ENCODE measurements at places on chromosomes 16 and 17.

GRCh38 chr16:4976611-4977145, 18.5 kb downstream of the SEC14L5 start:
- no peak for DNase-seq

DNA sequence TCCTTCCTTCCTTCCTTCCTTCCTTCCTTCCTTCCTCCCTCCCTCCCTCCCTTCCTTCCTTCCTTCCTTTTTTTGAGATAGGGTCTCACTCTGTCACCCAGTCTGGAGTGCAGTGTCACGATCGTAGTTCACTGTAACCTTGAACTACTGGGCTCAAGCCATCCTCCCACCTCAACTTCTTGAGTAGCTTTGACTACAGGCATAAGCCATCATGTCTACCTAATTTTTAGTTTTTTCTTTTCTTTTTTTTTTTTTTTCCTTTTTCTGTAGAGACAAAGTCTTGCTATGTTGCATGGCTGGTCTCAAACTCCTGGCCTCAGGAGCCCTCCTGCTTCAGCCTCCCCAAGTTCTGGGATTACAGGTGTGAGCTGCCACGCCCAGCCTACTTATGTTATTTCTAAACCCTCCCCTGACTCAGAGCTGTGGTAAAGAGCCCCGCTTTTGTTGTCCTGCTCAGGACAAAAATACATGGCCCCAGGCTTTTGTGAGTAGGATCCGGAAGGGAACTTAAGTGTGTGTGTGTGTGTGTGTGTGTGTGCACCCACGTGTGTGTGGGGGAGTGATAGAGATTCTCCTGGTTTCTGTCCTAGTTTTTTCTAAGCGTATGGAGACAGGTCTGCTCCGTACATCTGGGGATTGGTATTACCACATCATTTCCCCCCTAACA, 67.1 kb downstream of the PRKCB start:
- no peak for DNase-seq

- DNase-seq, result no peak
These were observed 41.0 kb upstream of the KSR1 start for GRCh38 chr17:27415120-27415795.

DNA sequence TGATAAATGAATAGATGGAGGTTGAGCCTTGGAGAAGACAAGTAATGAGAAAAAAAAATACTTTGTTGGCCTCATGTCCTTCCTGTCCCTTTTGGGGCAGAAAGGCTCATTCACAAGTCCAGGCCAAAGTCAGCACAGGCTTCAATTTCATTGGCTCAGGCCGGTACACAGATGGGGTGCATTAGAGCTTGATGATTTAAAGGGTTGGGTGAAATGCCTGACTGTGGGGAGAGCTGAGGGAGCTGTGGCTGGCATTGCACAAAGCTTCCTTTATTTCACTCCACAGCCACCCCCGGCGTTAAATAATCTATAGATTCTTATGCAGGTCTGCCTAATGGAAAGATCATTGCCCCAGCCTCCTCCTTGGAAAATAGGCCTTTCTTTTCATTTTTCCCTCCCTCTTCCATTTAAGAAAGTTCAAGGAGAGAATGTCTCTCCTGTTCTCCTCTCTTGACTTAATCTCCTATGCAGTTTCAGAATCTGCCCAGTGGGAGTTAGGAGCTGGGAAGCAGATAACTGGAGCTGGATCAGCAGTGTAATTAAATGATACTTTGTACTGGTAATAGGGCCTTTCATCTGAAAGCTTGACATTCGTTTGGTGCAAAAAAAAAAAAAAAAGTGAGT, 24.4 kb downstream of the YPEL2 start:
- DNase-seq, result no peak

- no peak for DNase-seq
These were observed at the start of gene SLC5A11 for GRCh38 chr16:24845726-24846547. Gene SLC5A11 (plus strand): TSS chr16:24845963. CDS start chr16:24858644, 12,681 bp downstream.

All from activated naive CD8-positive, alpha-beta T cell treated with anti-CD3 and anti-CD28 coated beads for 36 hours (primary cell).